ENCODE measurements at places on chromosomes 1 and 21. TPM values are rescaled to one million over a fixed set of nuclear protein-coding genes. Genes with fewer than 3 reads are reported as not detected.

GPR37L1 gene
- 1.1 TPM for total RNA-seq

DMRTA2 gene
- not detected for total RNA-seq

RAP1GAP gene
- total RNA-seq = 13.5 TPM

SLC44A5 gene
- 31.6 TPM for total RNA-seq

UTS2 gene
- not detected for total RNA-seq

FMO1 gene
- 2.7 TPM for total RNA-seq

SPRR2D gene
- not detected for total RNA-seq

TSSK3 gene
- total RNA-seq = 1.8 TPM

PLEKHM2 gene
- total RNA-seq = 27.0 TPM

TOMM20 gene
- total RNA-seq = 84.5 TPM

BARHL2 gene
- 1.5 TPM for total RNA-seq

LIN28A gene
- not detected for total RNA-seq

CDKN2C gene
- total RNA-seq = 6.2 TPM

IFNLR1 gene
- total RNA-seq = 0.54 TPM

LRRC42 gene
- 14.2 TPM for total RNA-seq

GRHL3 gene
- 1.2 TPM for total RNA-seq

GJB4 gene
- not detected for total RNA-seq

UQCRH gene
- total RNA-seq = 177 TPM

OMA1 gene
- 25.0 TPM for total RNA-seq

DNAH14 gene
- 72.0 TPM for total RNA-seq

ZFP69 gene
- 10.5 TPM for total RNA-seq

NHLH2 gene
- 59.6 TPM for total RNA-seq

PCP4 gene
- total RNA-seq = 23.8 TPM

FAM177B gene
- 0.18 TPM for total RNA-seq

NENF gene
- 9.5 TPM for total RNA-seq

AGT gene
- 3.6 TPM for total RNA-seq

RGS18 gene
- total RNA-seq = 0.82 TPM

SLC1A7 gene
- not detected for total RNA-seq

FABP3 gene
- 17.9 TPM for total RNA-seq

NTNG1 gene
- 16.8 TPM for total RNA-seq

ARV1 gene
- 14.3 TPM for total RNA-seq

RGS8 gene
- 75.3 TPM for total RNA-seq

Measured in cerebellum (tissue), 4 donors.